ENCODE measurements at places on chromosomes 12 and 14.
A peak's percentile ranks its signal among the peaks of the same experiment; 100 is the strongest.

DNA sequence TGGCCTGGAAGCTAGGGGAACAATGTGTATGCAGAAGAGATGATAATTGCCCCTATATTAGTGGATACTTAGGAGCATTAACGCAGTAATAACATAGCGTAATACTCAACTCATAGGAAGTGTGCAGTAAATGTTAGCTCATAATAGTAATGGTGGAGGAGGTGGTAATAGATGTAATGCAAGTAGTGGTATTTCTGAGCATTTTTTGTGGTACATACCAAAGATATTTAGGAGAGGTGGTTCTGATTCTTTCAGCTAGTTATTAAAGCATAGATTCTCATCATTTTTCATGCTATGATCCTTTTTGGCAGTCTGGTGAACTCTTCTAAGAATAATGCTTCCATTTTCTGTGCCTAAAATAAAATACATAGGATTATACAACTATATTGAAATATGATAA is 233.1 kb downstream of the PTPRO start:
- DNase-seq = no peak

GRCh38 chr12:1691123-1692007 is 495 bp downstream of the ADIPOR2 start:
- no peak for DNase-seq

GRCh38 chr14:68733086-68733914 is 59.6 kb downstream of the ZFP36L1 start:
- peak; percentile 43 for DNase-seq

DNA sequence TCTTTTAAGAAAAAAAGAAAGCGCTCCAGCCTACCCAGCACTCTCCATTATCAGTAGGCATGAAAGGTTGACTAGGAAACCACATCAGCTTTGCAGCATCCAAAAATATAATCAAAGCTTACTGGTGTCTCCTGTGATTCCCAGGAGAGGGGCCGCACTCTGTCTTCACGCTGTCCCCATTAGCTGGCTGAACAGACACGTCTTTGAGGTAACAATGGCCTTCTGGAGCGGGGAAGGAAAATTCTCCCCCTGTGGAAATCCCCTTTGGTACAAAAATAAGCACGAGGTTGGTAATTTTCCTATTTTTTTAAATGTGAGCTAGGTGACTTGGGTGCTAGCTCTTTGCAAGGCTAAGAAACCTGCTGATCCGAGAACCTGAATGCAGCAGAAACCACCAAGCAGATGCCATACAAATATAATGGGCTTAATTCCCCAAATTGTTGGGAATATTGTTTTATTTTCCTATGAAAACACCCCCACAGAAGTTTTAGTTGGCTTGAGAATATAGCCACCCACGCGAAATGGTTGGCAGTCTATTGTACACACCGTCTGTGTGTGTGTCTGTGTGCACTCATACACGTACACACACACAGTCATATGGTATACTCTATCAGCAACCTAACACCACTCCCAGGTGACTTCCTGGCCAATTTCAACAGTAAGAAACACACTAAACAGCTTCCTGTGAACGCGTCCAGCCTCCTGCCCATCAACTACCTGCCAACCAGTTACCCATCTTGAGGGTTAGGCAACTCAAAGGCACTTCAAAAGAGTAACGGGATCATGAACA is 71.2 kb downstream of the KSR2 start:
- DNase-seq = no peak

GRCh38 chr12:104455578-104456416 is 951 bp upstream of the CHST11 start:
- no peak for DNase-seq

- no peak for DNase-seq
These were observed 43.4 kb downstream of the RIN3 start for GRCh38 chr14:92556863-92557543.

- no peak for DNase-seq
These were observed 154.0 kb downstream of the NDUFA12 start for GRCh38 chr12:94849411-94849976.

DNA sequence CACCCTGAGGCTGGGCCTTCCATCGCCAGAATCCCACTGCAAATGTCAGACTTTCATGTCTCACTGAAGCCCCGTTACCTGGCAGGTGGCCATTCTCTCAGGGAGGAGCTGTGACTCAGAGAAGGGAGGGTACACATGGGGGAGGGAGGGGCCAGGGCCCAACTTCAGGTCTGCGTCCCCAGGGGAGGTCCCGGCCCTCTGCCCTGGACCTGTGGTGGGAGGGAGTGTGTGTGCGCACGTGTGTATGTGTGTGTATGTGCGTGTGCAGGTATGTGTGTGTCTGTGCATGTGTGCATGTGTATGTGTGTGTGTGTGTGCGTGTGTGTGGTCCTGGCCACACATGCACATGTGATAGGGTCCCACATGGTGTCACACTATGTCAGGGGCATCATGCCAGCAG is 50.9 kb downstream of the MVK start:
- DNase-seq = no peak

DNA sequence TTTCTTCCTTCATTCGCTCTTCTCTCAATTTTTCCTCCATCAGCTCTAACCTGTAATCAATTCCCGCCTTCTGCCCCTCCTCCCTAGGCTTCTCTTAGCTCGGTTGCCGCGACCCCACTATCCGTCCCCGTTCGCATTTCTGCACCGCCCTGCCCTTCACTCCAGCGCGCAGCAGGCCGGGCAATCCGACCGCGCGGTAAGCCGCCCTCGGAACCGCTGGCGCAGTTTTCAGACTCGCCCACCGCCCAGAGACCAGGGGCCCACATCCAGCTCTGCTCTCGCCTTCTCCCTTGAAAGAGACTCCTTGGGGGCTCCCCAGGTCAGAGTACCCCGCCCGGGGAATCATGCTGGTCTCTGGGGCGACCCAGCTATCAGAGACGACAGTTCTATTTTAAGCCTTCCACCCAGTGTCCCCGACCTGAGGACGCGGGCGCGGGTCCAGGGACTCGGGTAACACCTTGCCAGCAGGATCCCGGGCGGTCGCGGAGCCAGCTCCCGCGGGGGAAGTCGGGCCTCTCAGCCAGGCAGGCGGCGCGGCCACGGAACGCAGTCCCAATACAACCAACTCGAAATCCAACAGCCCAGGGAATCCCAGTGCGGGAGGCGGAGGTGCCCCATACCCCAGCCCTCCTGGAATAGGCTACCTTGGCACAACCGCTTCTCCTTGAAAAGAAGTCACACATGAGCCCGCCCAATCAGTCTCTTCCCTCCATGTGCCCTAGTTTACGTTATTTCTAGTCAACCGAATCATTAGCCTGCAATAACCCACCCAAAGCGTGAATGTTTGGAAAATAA is 5.7 kb upstream of the SLC38A4 start:
- DNase-seq = no peak

DNA sequence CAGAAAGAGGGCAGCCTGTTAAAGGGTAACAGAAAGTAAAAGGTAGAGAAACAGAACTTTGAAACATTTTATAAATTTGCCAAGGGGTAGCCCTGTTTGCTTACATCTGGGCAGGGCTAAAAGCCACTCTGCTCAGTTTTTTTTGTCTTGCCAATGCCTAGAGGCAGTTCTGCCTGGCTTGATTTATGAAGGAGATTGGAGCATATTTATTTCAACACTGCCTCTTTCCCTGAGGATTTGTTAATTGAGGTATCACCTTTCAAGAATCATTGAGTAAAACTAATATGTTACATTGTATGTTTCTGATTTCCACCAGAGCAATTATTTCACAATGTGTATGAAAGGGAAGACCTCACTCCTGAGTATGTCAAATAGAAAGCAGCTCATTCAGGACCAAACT is 160.8 kb downstream of the GXYLT1 start:
- DNase-seq = no peak

DNA sequence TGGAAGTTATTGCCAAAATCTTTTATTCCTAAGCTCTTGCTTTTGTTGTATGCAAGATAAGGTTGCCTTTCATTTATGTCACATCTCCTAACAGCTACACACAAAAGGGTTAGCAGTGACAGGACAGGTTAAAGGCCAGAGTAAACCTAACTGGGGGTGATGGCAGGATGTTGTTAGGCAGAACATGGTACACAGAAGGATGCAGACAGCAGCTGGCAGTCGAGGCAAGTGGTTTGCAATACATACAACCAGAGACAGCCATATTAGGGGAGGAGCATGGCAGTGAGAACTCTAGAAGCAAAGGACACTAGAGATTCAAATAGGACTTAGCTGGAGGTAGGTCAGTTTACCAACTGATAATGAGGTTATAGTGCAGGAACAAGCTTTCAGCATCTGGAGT is 2.7 kb upstream of the ABCD2 start:
- no peak for DNase-seq

- DNase-seq = no peak
These were observed 10.9 kb downstream of the SLC6A12 start for GRCh38 chr12:203074-203461.

DNA sequence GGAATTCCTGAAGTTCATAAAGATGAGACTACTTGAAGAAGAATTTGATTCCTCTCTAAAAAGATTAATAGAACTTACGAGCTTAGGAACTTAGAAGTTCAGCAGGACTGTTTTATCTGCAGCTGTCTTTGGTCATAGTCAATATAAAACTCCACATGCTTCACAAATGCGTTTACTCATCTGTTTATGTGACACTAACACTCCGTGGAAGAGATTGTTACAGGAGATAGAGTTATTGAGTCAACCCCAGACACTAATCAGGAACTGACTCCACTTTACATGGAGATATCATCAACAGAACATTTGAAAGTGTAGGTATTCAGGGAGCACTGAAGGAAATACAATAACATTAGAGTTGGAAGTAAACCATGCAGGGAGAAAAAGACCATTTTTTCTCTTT is 92.8 kb downstream of the LRFN5 start:
- DNase-seq = no peak

DNA sequence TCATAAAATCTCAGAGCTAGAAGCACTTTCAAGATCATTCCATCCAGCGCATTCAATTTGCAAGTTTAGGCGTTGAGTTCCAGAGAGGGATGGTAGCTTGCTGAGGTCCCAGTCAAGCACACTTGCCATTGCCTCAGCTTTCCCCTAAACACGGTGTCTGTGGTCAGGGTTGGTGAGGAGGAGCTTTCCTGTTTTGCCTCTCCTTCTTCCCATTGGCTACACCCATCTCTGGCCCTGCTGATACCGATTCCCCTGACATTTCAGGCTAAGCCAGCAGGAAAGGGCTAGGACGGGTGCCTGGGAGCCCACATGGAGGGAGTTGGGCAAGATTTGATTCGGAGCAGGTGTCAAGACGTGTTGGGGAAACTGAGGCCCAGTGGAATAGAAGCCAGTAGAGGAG is 9.1 kb downstream of the NFATC4 start:
- DNase-seq = no peak

DNA sequence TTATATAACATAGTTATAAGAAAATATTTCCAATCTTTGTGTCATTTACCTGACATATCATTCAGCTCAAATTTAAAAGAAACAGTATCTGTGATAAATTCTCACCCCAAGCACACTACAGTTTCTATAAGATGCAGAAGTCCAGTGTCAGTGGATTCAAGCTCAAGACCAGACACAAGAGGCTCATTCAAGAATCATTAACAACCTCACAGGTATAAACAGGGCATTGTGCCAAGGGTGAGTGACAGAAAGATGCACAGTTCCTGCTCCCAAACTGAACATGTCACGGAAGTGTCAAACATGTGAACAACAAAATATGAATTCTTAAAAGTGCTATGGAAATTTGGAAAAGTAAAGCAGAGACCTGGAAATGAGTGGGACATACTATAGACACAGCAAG is 12.8 kb downstream of the ATP2B1 start:
- DNase-seq = no peak
